Sciatic nerve (tissue), 2 donors: ENCODE measurements at places on chromosomes 5 and 9.
A peak's percentile ranks its signal among the peaks of the same experiment; 100 is the strongest.

DNA sequence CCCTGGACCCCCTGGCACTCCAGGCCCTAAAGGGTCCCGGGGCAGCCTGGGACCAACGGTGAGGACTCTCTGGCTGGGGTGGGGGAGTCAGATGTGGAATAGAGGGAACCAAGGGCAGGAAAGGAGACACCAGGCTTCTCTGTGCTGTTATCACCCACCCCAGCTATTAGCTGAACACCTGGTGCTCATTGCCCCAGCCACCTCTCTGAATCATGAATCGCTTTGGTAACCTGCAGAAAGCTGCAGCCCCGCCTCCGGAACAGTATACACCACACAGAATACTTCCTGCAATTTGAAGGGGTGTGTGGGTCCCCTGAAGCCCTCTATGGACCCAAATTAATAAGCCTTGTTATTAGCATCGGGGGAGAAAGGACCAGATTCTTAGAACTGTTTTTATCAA lies 40.4 kb upstream of the ORM1 start:
- peak; percentile 36 for DNase-seq

DNA sequence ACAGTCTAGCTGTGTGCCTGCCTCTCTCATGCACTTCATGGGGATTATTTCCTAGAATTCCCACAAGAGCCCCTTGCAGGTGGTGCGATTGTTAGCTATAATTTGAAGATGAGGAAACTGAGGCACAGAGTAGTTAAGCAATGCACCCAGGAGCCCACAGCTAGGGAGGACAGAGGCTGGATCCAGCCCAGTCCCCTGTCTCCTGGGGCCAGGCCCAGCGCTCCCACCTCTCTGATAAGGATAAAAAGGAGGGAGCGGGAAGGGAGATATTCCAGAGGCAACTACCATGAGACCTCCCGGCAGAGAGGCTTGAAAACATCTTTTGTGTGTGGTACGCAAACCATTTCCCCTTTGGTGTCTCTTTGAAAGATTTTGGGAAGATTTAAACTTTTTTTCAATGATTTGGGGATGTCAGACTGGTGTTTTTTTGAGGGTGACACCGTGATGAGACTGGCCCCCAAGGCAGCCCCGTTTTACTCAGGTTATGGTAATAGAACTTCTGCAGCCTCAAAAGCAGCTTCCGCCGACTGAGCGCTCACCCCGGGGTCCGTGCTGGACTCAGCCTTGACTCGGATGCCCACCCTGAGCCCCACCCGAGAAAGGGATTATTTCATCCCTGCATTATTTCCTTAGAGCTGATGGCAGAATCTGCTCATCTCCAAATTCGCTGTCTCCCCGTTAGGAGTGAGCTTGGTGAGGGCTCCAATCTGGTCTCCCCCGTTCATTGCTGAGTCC lies 144.7 kb upstream of the IER5L start:
- peak; percentile 48 for DNase-seq

DNA sequence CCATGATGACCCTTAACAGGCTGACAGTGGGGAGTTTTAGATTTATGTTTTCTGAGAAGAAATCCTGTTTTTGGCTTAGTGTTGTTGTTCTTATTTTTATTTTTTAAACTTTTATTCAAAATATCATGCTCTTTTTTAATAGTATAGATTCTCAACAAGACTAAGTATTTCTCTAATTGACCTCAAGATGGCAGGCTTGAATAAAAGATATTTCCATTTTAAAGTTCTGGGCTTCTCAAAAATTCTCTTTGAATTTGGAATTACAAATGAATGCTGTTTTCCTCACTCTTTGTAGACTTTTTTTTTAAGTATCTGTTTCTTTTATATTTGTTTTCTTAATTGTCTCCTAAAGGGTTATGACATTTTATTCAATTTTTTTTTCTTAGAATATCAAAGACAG lies 50.0 kb upstream of the SH3GL2 start:
- no peak for DNase-seq

- DNase-seq: no peak
These were observed 1.7 kb upstream of the PTGER4 start for GRCh38 chr5:40678026-40678425.

- no peak for DNase-seq
These were observed 73.5 kb downstream of the MFAP3 start for GRCh38 chr5:154112255-154112654.

DNA sequence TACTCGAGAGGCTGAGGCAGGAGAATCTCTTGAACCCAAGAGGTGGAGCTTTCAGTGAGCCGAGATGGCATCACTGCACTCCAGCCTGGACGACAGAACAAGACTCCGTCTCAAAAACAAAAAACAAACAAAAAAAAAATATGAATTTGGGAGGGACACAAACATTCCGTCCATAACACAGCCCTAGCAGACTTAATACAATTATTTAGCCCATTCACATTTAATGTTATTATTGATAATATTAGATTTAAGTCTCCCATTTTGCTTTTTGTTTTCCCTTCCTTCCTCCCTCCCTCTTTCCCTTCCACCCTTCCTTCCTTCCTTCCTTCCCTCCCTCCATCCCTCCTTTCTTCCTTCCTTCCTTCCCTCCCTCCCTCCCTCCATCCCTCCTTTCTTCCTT lies 4.6 kb upstream of the CCNI2 start:
- no peak for DNase-seq

GRCh38 chr5:114702136-114702535 lies 340.3 kb downstream of the KCNN2 start:
- no peak for DNase-seq

DNA sequence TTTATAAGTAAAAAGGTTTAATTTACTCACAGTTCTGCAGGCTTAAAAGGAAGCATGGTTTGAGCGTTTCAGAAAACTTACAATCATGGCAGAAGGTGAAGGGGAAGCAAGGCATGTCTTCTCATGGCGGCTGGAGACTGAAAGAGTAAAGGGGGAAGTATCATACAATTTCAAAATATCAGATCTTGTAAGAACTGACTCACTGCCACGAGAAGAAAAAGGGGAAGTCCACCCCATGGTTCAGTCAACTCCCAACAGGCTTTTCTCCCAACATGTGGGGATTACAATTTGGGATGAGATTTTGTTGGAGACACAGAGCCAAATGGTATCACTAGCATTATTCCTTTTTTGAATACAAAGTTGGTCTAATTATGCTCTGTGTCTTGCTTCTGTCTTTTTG lies 627.9 kb upstream of the ST8SIA4 start:
- no peak for DNase-seq

- DNase-seq: no peak
These were observed 46.6 kb downstream of the CD180 start for GRCh38 chr5:67149951-67150523.

DNA sequence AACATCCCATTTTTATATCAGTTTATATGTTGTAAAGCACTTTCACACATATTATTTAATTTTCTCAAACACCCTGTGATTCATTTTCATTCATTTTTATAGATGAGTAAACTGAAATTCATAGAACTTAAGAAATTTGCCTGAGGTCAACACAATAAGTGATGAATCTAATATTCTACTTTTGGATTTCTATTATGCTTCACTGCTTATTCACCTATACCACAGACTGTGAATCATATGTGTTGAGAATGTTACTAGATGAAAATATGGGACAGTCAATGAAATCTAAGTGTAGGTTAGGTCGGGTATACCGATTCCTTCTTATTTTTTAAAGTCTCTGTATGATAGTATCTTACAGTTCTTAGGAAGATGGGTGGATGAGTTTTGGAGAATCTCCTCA lies 24.8 kb downstream of the CDC37L1 start:
- no peak for DNase-seq

DNA sequence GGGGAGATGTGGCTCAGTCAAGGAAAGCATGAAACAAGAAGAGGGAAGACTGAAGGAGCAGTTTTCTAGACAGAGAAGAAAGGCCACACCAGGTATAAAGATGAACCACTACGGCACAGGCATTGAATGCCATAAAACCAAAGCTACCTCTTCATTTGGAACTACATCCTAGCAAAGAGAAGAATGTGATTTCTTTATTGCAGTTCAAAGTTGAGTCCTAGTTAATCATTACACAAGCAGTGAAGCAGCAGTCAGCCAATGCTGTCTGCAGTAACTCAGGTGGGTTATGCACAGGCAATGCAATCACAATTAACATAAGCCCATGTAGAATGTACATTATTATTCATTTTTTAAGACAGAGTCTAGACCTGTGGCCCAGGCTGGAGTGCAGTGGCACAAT lies 21.7 kb upstream of the PCAT7 start:
- no peak for DNase-seq

DNA sequence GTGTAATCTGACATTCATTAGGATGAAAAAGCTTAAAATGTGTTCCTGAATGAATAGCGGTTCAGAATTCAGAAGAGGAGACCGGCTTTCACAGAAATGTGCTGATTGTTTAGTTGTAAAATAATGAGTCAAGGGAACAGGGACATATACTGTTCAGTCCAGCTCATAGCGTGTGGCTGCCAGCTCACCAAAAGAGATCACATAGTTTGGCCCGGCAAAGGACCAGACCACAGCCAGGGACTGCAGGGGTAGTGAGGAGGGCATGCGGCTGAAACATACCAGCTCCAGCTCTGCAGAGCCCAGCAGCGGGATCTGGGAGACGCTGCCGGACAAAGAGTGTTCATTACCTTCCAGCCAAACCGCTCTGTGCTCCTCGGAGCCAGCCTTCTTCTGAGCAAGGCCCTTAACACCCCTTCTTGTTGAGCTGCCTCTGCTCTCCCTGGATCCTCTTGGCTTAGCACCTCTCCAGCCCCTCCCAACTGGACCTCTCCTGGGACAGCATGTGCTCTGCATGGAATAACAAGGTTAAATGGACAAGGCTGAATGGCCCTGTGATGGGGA lies 116.8 kb upstream of the CNTLN start:
- peak; percentile 63 for DNase-seq

- no peak for DNase-seq
These were observed 74.8 kb downstream of the NR3C1 start for GRCh38 chr5:143328589-143329220.

GRCh38 chr5:5271786-5272321 lies 131.7 kb downstream of the ADAMTS16 start:
- DNase-seq: no peak
